NCI-H1417 treated with DMSO at 0.1 percent for 48 hours (cell line): ENCODE measurements at places on chromosomes 6 and 20.

DNA sequence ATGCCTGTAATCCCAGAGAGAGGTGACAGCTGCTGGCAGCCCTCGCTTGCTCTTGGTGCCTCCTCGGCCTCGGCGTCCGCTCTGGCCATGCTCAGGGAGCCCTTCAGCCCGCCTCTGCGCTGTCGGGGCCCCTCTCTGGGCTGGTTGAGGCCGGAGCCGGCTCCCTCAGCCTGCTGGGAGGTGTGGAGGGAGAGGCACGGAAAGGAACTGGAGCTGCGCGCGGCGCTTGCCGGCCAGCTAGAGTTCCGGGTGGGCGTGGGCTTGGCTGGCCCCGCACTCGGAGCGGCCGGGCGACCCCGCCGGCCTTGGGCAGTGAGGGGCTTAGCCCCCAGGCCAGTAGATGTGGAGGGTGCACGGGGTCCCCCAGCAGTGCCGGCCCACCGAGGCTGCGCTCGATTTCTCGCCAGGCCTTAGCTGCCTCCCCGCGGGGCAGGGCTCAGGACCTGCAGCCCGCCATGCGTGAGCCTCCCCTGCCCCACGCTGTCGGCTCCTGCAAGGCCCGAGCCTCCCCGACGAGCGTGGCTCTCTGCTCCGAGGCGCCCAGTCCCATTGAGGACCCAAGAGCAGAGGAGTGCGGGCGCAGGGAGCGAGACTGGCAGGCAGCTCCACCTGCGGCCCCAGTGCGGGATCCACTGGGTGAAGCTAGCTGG lies 34.6 kb downstream of the C6orf52 start:
- DNase-seq = no peak

DNA sequence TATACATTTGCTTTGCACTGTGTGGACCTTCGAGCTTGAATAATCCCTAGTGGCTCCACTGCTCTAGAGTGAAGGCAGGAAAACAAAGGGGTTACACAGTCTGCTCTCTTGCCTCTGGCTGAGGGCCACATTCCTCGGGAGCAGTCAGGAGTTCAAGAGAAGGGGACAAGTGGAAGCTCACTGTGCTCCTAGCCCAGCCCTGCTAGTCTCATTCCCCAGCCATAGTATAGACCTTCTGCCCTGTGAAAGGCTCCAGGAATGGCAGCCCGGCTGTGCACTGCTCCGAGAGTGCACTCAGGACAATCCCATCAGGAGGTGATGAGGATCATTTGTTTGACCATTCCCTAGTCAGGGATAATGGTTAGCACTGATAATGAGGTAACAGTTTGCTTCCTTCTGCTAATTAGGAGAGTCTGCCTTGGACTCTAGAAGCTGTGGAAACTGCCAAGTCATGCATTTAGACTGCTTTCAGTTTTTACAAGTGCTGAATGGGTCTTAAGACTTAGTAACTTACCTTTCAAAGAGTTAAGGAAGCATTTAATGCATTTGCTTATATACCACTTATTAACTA lies 8.5 kb downstream of the IYD start:
- no peak for DNase-seq

- DNase-seq = no peak
These were observed 435.0 kb downstream of the HAO1 start for GRCh38 chr20:7505152-7505834.

- DNase-seq = no peak
These were observed 19.2 kb downstream of the DCBLD1 start for GRCh38 chr6:117501722-117502121.

DNA sequence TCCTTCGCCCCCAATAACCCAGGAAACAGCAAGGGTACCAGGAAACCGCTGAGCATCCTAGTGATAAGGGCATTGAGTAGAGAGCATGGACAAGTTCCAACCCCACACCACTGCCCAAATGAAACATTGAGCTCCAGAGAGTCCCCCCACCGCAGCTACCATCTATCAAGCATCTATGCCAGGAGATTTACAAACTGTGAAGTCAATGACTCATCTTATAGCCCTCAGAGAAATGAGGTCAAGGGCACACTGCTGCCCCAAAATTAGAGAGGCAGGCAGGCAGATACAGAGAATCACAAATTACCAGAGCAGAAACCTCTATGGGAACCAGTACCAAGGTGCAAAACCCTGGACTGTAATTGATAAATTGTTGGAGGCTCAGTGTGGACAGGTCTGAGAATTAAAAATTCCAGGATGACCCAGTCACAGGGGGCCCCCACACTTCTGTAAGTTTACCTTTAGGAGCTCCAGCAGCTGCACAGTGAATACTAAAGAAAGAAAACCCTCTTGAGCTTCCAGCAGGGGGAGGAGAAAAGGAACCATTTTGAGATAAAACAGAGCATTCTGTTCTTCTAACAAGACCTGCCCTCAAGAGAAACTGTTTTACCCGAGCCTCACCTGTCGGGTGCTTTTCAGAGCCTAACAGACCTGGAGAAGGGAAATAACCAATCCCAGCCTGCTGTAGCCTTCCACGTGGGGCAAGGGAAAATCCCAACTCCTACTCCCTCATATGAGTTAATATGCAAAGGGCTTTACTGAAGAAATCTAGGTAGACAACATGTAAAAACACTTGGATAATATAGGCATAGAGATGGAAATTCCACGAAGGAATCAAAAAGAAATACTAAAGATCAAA lies 118.0 kb upstream of the ARID1B start:
- no peak for DNase-seq

DNA sequence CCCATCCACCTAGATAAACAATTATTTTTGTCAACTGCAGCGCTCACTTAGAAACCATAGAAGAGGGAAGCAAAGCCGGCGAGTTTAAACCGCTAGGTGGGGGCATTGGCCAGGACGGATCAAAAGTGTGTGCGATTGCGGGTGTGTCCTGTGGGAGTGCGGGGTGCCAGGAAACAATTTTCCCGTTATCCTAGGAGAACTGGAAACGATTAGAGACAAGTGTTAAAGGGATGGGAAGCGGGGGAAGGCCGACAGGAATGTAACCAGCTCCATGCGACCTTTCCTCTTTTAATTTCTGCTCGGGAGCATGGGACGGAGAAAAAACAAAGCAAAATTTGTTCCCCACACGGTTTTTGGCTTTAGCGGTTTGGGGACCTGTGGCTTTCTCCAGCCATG lies 2.8 kb upstream of the HTR1B start:
- no peak for DNase-seq

- DNase-seq = no peak
These were observed 127.3 kb downstream of the TNFRSF21 start for GRCh38 chr6:47182291-47182957.

DNA sequence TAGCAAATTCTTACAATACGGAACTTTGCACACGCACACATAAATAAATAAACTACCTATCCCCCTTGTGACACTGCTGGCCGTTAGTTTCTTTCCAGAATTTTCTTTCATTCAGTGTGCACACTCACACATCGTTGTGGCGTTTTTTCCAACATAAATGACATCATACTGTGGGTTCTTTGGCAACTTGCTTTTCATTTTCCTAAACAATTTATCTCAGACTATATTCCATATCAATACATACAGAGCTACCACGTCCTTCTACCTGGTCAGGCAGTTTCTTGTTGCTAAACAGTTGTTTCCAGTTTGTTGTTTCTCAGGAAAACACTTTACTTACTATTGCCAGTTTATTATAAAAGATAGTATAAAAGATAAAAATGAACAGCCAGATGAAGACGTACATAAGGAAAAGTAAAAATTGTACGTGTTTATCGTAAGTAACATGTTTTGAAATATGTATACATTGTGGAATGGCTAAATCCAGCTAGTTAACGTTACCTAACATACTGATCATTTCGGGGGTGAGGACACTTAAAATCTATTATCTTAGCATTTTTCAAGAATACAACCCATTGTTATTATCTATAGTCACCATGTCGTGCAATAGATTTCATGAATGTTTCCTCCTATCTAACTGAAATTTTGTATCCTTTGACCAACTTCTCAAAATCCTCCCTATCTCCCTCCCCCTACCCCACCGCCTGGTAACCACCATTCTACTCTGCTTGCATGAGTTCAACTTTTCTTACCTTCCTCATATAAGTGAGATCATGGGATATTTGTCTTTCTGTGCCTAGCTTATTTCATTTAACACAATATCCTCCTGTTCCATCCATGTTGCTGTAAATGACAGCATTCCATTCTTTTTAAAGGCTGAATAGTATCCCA lies 1.2 kb upstream of the TP53RK start:
- DNase-seq = no peak

DNA sequence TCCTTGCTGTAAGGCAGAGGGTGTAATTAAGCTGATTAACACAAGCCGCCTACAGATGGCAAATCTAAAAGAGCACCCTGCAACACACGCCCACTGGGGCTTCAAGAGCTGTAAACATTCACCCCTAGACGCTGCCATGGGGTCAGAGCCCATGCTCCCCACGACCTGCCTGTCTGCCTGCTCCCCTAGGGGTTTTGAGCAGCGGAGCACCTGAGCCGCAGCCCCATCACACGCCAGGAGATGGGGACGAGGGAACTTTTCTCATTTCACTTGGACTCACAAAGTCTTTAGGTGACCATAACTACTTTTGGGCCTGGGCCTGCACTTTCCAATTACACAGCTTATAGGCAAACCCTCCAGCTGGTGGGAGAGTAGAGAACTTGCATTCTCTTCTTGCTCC lies 99.0 kb upstream of the SOX4 start:
- no peak for DNase-seq
